H4 (cell line): ENCODE measurements at places on chromosomes 1 and 21. TPM values are rescaled to one million over a fixed set of nuclear protein-coding genes. Genes with fewer than 3 reads are reported as not detected.

Gene PADI1
- total RNA-seq, result 0.02 and 1.0 TPM in 2 replicates

Gene SLC45A1
- total RNA-seq, result 0.31 TPM in 1 of 2 replicates, not detected in the other

Gene CYP4Z1
- total RNA-seq, result not detected in 2 replicates

Gene IPO9
- total RNA-seq, result 18.0 and 24.8 TPM in 2 replicates

- no peak for DNase-seq
These were observed 45.5 kb downstream of the GIPC2 start for GRCh38 chr1:78091215-78091813.

GRCh38 chr1:23194119-23194984, 22.9 kb downstream of the HTR1D start:
- DNase-seq, result peak; percentile 72

DNA sequence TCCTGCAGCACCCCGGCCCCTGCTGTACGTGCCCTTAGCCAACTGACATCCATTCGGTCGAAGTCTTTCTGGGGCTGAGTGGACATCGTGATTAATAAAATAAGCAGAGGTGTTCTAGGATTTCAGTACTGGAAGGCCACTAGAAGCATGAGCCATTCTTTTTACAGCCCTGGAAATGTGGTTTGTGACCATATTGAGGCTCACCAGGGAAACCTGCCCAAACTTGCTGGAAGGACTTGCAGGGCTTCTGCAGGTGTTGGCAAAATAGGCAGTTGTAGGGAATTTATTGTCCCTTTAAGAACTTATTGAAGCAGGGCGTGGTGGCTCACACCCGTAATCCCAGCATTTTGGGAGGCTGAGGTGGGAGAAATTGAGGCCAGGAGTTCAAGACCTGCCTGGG, 80.8 kb downstream of the DOP1B start:
- no peak for DNase-seq

GRCh38 chr1:236108027-236108648, 34.2 kb upstream of the GPR137B start:
- DNase-seq, result no peak

- peak; percentile 61 for DNase-seq
These were observed 73.5 kb downstream of the RRAGC start for GRCh38 chr1:38786040-38786436.

- no peak for DNase-seq
These were observed 10.9 kb upstream of the MIXL1 start for GRCh38 chr1:226212545-226212944.
